Activated CD8-positive, alpha-beta memory T cell treated with anti-CD3 and anti-CD28 coated beads for 4 hours (primary cell): ENCODE measurements at places on chromosomes 3 and 15.

DNA sequence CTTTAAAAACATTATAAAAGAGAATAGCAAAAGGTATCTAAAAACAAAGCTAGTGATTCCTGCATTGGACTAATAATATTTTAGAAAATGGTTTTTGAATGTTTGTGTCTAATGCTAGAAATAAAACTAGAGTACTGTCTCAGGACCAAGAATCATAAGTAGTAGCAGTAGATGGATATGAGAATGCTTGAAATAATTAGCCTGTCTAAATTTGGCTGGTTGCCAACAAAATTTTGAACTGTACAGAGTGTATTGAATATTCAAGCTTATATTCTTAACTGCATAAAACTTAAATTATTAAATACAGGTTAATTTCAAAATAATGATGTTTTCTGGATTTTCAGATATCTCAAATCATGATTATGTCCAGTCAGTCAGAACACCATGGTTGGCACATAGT lies 14.0 kb downstream of the ABHD5 start:
- no peak for DNase-seq

DNA sequence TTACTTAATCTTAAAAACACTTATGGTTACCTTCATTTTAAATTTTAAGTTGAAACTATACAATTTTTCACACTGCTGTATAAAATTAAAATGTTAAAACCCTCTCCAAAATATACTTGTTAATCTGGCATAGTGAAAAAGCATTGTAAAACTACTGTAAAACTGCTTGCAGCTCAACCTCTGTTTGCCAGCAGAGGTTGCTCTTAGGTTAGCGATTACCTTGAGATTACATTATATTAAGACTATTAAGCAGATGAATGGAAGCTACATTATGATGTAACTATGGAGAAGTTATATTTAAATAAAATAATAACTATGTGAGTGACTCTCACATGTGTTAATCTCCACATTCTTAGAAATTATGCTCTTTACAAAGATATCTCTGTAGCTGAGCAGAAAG lies 143.6 kb upstream of the SLITRK3 start:
- DNase-seq, result no peak

- no peak for DNase-seq
Measured at GRCh38 chr15:55552926-55553325, 35.2 kb downstream of the PYGO1 start.

GRCh38 chr15:27077790-27078189 lies 106.8 kb downstream of the GABRG3 start:
- no peak for DNase-seq

DNA sequence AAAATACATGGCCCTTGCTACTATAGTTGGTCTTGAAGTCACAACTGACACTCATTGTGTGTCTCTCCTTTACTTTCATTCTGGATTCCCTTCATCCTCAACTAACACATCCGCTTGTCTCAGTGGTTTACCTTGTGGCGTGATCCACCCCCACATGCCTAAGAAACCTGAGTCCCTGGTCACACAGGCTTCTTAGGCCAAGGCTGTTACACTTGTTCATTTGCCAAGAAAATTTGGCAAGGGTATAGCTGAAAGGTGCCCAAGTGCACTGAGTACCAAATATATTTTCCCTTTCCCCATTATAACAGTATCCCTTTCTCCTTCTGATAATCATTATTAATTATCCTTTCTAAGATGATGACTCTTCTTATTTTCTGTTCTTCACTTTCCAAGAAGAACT lies 207.6 kb upstream of the STAC start:
- no peak for DNase-seq

GRCh38 chr3:185789134-185789533 lies 35.7 kb downstream of the IGF2BP2 start:
- DNase-seq, result no peak

DNA sequence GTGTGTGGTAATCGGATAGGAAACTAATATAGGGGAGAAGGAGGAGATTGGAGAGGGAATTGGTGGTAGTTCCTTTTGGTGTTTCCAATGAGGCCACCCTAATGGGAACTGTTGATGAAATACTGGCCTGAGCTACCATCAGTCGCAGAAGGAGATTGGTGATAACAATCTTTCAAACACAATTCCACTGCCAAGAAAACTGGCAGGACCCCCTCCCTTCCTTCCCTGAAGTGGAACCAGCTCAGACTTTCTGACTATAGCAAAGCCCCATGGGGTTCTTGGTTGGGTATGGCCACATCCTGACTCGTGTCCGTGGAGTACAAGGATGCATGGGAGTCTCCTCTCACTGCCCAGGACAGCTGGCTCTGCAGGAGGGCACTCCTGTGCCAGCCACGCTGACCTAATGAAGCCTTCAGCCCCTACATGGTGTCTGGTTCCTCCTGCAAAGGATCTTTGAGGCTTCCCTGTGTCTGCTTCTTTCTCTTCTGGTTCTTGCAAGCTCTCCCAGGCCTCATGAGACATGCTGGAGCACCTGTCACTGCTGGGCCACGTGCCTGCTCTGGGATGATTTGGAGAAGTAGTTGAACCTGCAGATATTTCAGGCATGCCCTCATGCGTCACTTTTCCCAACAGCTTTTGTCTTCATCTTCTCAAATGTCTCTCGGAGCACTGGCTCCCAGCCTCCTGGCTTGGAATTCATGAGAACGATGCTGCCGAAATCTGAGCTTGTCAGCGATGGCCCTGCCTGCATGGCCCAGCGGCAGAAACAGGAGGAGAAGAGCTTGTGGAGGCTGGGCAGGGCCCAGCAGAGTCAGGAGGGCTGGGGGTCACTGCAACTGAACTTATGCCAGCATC lies 90.0 kb upstream of the ADPGK start:
- no peak for DNase-seq

DNA sequence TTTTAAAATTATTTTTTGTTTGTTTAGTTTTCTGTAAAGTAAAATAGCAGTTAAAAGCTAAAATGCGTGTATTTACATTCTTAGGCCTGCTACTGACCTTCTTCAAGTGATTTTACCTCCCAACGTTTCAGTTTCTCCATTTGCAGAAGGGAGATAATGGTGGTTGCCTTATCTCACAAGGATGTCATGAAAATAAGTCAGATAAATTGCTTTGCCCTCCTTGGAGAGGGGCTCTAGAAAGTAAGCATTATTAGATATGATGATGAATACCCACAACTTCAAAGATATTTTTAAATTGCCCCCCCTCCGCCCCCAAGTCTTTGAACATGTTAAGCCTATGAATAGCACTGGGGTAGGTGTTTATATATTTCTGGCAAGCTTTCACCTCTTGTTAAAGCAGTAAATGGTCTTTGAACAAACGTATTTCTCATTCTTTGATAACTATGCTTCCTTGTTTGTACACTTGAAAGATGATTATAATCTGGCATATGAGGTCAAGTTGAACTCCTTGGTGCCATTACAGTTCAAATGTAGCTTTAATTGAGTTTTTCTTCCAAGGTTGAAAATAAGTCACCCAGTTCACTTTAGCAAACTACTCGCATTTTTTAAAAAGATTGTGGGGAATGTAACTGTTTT lies 6.4 kb downstream of the TERC start:
- no peak for DNase-seq

DNA sequence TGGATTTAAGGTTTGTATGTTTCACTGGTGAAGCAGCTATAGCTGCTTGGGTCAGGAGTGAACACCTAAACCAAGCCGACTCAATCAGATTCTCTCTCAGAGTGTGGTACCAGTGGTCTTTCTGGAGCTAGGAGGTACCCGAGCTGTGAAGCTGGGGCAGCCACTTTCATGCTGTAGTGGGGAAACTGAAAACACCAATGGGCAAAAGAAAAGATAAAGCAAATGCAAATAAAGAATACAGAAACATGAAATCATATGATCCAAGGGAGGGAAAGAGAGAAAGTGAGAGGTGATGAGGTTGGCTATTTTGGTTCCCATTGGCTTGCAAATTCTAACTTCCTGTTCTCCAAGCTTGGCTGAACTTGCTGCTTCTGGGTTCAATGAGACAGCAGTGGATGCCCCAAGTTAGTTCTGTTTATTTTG lies 212.3 kb upstream of the CFAP20DC start:
- no peak for DNase-seq

DNA sequence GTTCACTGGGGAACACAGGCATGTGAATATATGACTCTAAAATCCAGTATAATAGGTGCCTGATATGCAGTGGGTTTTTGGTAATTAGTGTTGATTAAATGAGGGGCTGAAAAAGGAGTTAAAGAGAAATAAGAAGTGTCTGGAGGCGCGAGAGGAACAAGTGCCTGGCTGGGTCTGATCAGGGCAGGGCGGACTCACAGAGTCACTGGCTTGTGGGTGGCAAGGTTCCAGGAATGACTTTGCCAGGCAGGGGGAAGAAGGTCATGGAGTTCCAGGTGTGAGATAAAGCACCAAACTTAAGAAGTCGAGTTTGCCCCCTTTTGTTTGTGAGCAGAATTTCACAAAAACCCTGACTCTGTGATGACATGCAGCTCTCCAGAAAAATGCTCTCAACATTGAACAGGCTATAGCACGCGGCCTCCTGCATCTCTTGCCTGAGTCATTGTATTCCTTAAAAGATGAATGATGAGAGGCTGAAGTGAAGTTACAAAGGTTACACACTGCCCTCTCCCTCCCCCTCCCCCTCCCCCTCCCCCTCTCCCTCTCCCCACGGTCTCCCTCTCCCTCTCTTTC lies 63.0 kb upstream of the LMCD1 start:
- DNase-seq, result no peak

DNA sequence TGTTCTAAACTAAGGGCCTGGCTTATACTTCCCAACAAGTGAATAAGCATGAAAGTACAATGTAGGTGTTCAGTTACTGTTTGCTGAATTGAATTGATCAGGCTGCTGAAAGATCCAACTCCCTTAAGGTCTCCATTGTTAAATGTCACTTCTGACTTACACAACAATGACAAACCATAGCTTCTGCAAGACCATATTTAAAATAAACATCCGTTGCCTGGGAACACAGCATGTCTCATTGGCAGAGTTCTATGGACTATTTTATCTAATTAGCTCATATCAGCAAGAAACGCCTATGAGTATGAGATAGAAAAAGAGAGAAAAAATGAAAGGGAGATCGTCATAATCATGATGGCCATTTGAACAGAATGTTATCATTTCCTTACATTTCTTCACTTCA lies 605.4 kb downstream of the FGF12 start:
- no peak for DNase-seq

GRCh38 chr3:133610031-133610430 lies 36.5 kb downstream of the CDV3 start:
- no peak for DNase-seq

DNA sequence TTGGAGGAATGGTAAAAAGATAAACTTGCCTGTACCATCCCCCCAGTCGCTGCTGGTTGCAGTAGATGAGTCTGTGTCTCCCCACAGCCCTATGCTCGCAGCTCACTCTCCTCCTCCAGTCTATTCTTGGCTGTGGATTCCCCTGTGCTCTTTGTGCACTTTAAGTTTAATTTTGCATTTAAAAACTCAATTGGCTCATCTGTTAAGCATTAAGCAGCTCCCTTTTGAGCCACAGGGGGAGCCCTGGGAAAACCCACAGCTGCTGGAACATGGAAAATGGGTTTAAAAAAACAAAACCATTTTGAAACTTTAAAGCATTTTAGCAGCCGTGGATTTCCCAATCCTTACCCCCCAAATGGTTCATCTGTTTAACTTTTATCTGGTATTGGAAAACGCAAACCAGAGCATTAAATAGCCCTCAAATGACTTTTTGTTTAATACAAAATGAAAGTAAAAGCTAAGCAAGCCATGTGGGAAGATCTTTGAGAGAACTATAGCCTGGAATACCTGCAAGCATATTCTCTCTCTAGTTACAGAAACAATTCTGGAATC lies 536.9 kb downstream of the ZIC1 start:
- no peak for DNase-seq

DNA sequence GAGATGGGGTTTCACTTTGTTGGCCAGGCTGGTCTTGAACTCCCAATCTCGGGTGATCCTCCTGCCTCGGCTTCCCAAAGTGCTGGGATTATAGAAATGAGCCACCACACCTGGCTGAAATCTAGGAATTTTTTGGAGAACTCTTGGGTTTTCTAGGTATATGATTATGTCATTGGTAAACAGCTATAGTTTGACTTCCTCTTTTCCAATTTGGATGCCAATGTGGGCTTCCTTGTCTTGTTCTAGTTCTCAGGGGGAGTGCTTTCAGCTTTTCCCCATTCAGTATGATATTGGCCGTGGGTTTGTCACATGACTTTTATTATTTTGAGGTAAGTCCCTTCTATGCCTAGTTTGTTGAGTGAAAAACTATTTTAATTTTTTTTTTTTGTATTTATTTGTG lies 17.9 kb downstream of the KCNMB3 start:
- no peak for DNase-seq

- no peak for DNase-seq
Measured at GRCh38 chr15:44038755-44039191, 156.3 kb downstream of the FRMD5 start.

GRCh38 chr15:68001811-68002210 lies 52.3 kb upstream of the PIAS1 start:
- DNase-seq, result no peak

DNA sequence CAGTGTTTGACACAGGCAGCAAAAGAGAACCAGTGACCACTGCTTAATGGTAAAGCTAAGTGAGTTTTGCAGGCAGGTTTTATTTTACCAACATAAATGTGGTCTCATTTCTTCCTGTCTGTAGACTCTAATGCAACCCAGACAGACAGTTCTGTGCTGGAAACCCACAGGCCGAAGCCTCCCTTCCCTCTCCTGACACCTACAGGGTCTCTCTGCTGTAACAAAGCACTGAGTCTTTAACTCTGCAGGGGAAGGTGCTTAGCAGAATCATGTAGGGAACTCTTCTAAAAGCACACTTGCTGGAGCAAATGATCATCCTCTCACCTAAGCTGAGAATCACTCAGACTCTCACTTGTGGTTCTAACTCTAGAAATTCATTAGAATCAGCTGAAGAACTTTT lies 200.3 kb downstream of the KBTBD8 start:
- no peak for DNase-seq

- no peak for DNase-seq
Measured at GRCh38 chr3:89038869-89039268, 68.6 kb upstream of the EPHA3 start.

DNA sequence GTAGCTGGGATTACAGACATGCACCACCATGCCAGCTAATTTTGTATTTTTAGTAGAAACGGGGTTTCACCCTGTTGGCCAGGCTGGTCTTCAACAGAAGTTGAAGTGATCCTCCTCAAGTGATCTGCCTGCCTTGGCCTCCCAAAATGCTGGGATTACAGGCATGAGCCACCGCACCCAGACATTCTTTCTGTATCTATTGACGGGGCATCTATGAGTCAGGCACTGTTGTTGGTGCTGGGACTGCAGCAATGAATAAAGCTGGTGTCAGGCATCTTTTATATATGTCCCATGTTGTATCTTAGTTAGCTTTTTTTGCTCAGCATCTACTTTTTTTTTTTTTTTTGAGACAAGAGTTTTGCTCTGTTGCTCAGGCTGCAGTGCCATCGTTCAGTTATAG lies 47.6 kb upstream of the ULK4 start:
- DNase-seq, result no peak

DNA sequence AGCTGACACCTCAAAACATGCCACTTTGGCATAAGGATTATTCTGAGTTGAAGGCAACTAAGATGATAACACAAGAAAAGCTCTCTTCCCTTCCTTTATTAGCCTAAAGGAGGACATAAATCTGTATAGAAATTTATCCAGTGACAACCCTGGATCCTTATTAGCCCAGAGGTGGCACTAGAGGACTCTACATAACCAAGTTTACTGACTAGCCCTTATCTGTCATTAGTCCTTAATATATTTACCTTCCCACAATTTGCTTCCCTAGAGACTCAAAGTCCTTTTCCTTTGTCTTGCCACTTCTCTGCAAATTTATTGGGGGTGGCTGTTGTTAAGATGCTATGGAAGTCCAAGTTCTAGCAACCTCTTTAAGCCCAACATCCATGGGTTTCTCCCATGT lies 26.7 kb downstream of the CEP70 start:
- DNase-seq, result no peak
